IMR-90 (cell line): ENCODE measurements at places on chromosomes 4 and X.
A peak's percentile ranks its signal among the peaks of the same experiment; 100 is the strongest.

- DNase-seq = no peak
Measured at GRCh38 chr4:128942607-128943006, 133.1 kb downstream of the JADE1 start.

GRCh38 chr4:182643801-182644682 lies 273.1 kb downstream of the DCTD start:
- peak; percentile 94 for DNase-seq

DNA sequence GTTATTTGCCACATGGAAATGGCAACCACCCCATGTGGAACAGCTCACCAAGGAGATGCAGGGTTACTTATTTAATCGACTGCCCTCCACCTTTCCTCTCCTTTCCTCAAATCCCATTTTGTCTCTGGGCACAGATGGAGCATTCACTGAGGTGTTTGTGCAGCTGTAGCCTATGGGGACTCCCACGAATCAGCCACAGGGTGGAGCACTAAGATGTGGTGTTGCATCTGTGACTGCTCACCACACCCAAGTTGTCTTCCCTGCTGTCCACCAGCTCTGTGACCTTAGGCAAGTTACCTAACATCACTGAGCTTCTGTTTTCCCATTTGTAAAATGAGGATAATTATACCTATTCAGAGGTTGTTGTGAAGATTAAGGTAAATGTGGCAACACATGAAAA lies 252.4 kb upstream of the CPEB2 start:
- DNase-seq = no peak

- DNase-seq = no peak
Measured at GRCh38 chr4:137502339-137503129, 29.8 kb downstream of the PCDH18 start.

DNA sequence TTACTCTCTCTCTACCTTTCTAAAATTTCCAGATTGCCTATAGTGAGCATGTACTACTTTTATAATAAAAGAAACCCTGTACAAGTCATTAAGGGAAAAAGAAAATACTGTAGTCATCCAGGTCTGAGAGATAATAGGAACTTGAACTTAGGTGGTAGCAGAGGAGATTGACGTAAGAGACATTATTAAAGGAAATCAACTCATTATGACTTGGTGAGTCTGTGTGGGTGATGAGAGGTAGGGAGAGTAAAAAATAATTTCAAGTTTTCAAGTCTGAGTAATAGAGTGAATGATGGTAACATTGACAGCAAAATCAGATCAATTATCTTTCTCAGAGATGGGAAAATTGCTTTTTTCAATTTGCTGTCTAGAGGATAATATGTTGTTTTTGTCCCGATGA lies 44.0 kb upstream of the ZCCHC12 start:
- no peak for DNase-seq

GRCh38 chr4:15577508-15577907 lies 77.6 kb downstream of the FBXL5 start:
- peak; percentile 67 for DNase-seq

GRCh38 chr4:113106108-113106507 lies 56.7 kb downstream of the ANK2 start:
- DNase-seq = peak; percentile 40

DNA sequence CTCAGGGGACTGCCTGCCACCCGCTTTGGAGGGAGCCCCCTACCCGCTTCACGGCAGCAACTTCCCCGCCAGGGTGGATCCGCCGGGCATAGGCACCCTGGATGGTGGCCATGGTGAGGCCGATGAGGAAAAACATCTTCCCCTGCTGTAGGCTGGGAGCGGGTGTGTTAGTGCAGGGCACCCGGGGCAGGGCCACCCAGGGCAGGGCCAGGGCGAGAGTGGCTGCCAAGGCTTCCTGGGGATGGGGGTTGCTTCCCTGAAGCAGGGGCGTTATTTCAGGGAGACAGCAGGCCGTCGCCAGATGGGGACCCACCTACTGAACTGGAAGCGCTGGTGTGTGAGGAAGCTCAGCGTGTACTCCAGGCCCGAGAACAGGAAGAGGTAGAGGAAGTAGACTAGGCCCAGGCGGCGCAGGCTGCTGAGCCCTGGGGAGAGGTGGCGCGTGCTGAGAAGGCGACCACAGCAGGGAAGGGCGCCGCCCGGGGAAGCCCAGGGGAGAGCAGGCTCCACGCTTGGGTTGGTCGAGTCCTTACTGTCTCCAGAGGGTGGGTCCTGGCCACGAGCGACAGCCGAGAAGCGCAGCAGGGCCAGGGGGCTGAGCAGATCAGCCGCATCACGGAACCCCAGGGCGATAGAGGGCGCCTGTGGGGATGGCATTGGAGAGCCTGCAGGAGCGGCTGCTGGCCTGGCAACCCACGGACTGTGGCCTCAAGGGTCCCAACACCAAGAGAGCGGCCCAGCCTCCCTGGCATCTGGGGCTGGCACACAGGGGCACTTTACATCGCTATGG lies 31.5 kb downstream of the NOP14 start:
- DNase-seq = no peak
